Activated CD4-positive, alpha-beta T cell treated with anti-CD3 and anti-CD28 coated beads, Interleukin-2, Interleukin-4, amounts not matched to agents 100 ng/mL and 50 ng/mL, durations not matched to agents 16 hours and 8 hours (primary cell): ENCODE measurements at places on chromosomes 16 and 17.
A peak's percentile ranks its signal among the peaks of the same experiment; 100 is the strongest.

- DNase-seq, result no peak
These were observed 61.0 kb downstream of the MAP2K4 start for GRCh38 chr17:12081720-12082119.

- no peak for DNase-seq
These were observed 629.0 kb upstream of the CDH8 start for GRCh38 chr16:62665269-62665668.

- DNase-seq, result no peak
These were observed 86.8 kb downstream of the WWP2 start for GRCh38 chr16:69848637-69849545.

DNA sequence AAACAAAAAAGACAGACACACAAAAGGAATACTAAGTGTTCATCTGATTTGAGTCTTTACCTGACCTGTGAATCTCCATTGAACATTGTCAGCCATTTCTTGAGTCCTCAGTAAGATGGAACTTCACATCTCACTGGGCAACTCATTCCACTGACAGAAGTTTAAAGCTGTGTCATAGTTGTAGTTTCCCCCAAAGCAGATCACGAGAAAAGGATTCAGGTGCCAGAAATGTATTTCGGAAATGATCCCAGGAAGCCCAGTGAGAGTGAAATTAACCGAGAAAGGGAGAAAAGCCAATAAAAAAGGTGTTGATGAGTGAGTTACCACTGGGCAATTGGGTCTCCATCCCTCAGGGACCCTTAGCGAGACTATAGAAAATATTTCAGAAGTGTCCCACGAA, 6.5 kb downstream of the CHD9 start:
- DNase-seq, result no peak

GRCh38 chr16:49287572-49287971, 5.9 kb upstream of the CBLN1 start:
- no peak for DNase-seq

- DNase-seq, result no peak
These were observed 52.1 kb upstream of the TMEM132E start for GRCh38 chr17:34527136-34527907.

DNA sequence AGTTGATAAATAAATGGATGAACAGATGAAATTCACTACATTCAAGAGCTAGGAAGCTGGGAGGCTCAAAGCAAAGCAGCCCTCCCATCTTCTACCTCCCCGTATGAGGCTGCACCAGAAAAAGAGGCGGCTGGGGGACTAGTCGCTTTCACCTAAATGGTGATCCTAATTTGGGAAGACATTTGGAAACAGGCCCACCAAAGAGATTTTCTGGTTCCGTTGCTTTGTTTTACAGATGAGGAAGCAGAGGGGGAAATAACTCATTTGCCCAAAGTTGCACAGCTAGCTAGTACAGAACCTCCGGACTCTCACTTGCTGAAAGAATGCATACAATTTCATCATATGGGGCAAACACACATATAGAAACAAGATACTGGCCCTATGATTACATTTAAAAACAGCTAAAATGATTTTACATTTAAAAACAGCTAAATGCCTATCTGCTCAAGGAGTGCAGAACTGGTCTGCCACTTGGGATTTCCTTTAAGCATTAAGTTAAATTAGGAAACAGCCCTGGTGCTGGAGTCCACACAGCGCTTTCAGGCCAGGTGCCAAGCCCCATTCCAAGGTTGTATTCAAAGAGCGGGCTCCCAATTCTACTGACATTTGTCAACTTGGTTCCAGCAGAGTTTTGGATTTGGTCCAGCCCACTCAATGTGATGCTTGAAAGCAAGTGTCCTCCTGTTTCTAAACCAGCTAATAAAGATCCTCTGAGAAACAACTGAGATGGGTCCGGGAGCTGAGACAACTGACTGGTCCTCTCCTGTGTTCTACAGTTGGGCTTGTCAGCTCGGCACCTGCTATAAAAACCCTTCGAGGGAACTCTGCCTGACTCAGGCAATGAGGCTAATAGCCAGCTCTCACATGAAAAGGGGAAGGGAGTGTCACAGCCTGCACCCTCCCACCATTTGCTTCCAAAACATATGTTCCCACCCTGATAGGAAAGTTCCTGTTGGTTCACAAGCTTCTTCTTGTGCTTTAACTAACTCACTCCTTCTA, 11.7 kb downstream of the ERN1 start:
- DNase-seq, result no peak

- DNase-seq, result no peak
These were observed 73.0 kb downstream of the OR1D5 start for GRCh38 chr17:2990396-2990795.

DNA sequence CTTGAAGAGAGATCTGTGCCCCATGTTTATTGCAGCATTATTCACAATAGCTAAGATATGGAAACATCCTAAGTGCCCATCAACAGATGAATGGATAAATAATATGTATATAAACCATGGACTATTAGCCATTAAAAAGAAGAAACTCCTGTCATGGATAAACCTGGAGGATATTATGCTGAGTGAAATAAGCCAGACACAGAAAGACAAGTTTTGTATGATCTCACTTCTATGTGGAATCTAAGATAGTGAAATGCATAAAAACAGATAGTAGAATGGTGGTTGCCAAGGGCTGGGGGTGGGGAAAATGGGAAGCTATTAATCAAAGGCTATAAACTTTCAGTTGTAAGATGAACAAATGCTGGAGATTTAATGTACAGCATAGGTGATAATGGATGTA, 19.9 kb upstream of the HEATR6 start:
- no peak for DNase-seq

DNA sequence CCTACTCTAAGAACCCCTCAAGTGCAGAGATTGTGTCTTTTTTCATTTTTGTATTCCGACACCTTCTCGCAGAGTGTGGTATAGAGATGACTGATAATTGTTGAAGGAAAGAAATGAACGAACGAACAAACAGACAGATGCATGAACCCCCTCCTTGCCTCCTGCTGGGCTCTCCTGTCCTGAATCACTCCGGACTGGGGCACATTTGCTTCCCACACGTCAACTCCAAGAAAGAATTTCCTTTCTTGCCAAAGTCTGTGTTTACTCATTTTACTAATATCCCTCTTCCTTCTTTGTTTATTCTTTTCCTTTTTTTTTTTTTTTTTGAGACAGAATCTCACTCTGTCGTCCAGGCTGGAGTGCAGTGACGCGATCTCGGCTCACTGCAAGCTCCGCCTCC, 37.5 kb upstream of the BHLHA9 start:
- no peak for DNase-seq

DNA sequence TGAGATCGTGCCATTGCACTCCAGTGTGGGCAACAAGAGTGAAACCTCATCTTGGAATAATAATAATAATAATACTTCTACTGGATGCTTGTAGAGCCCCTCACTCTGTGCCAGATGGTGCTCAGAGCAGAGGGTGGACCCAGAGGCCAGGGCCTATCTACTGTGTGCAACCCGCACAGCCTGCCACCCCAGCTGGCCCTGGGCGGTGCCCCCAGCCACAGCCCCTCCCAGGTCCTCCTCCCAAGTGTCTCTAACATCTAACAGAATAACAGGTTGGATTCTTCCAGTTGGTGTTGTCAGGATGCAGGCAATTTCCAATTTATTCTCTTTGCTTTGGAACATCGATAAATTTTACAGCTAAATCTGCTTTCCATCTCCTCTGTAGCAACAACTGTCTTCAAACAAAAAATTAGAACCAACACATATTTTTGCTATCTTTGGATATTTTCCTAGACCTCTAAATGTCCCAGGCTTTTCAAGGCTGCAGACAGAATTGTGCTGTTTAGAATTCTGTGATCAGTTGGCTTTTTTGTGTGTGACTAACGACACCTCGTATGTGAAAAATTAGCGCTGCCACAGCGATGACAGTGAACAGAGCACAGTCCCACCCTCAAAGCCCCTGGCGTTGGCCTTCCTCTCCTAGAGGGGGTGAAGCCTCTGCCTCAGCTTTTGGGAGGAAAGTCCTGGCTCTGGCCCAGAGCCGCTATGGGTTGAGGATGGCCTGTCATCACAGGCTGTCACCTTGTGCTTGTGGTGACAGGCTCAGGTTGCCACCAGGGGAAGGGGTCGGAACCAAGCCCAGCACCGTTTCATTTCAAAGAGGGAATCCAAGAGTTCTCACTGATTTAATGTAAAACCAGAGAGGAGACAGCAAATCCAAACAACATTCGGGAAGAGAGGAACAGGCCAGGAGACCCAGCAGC, 7.6 kb upstream of the EVPL start:
- DNase-seq, result no peak

GRCh38 chr17:72665852-72666851, 426.3 kb downstream of the SLC39A11 start:
- DNase-seq, result no peak

GRCh38 chr17:57461082-57461481, 204.8 kb downstream of the MSI2 start:
- DNase-seq, result peak; percentile 68
